ENCODE measurements at places on chromosomes 12 and 14.

GRCh38 chr14:99792551-99793212 lies 531 bp upstream of the EML1 start:
- DNase-seq: no peak

- no peak for DNase-seq
These were observed 18.6 kb downstream of the GPRC5A start for GRCh38 chr12:12909995-12910420.

- no peak for DNase-seq
These were observed 125.2 kb downstream of the SLC25A21 start for GRCh38 chr14:37047226-37047625.

GRCh38 chr12:120402217-120402616 lies 33.3 kb upstream of the MSI1 start:
- no peak for DNase-seq

DNA sequence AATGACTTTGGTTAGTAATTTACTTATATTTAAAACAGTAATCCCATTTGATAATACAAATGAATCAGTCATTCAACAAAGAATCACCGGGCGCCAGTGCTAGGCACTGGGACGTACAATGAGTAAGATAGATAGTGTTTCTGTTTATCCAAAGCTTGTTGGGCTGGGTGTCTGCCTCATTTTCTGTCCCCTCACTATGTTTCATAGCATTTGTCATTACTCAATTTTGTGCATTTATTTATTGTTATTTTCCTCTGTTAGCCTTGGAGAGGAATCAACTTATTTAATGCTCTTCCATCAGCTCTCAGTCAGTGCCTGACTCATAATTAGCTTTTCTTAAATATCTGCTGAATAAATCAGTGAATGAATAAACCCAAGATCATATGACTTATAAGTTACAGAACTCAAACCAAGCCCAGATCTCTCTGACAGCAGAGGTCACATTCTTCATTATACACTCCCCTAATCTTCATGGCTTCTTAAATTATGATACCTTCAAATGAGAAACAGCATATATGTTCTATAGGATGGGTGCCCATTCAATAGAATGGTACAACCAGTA lies 86.2 kb downstream of the TSPAN8 start:
- no peak for DNase-seq

- DNase-seq: no peak
These were observed 1.4 kb downstream of the ASIC1 start for GRCh38 chr12:50058743-50059312.

DNA sequence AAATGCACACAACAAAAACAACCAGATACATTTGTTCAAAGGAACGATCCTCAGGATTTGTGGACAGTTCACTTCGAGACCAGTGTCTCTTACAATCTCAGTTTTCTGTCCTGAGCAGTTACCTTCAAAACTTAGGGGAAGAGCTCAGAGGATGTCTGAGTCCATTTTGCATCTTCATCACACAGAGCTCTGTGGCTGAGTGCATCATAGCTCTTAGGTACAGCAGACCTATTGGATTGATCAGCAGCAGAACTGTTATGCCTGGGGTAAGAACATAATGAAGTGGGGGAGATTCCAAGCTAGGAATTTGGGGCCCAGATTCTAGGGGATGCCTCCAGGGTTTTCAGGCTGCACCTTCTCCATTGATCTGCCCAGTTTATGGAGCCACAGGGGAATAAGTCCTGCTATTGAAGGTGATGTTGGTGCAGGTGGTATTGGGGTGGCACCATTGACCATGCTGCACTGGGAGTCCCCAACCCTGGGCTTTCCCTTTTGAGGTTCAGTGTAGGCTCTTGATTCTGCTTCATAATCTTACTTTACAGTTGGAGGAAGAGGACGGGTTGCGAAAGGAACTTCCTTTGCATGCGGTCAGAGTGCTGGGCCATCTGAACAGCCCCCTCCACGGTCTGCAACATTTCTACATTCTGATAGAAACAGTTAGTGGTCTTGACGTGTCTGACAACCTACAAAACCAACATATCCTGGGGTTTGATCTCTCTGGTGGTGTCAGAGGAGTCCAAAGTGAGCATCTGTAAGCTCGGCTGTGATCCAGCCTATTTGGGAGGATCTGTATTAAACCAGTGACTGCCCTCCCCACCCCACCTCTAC lies 112.8 kb downstream of the CHST11 start:
- no peak for DNase-seq

DNA sequence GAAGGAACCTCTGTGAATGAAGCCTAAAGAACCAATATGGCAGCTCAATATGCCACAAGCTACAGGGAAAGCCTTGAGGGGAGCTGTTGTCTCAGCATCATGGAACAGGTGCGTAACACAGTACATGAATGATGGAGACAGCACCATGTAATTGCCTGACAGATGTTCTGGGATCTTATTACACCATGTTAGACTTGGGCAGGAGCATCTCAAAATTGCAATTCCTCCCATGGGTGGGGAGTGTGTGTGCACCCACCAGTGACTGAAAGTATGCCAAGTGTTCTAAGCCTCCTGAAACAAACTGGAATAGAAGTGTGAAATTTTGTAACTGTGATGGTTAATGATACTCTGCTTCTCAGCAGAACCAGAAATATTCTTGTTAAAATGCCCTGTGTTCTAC lies 151.0 kb upstream of the SRRM4 start:
- DNase-seq: no peak

GRCh38 chr12:62865937-62866336 lies 69.0 kb downstream of the PPM1H start:
- DNase-seq: no peak

DNA sequence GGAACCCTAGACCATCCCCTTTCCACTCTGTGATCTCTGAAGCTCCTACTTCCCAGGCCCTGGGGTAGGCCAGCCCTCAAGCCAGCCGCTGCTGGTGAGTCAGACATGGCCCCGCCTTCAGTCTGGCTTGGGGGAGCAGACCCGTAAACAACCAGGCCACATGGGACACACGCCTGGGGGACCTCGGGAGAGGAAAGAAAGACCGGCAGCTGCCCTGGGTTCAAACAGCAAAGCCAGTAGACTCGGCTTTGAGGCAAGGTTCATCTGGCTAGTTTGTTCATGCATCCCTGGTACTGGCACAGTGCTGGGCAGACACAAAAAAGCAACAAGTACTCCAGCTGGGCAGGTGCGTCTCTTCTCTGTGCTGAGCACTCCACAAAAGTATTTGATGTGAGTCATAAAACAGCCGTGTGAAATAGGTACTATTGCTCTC lies 101.9 kb downstream of the SETD3 start:
- DNase-seq: no peak

- DNase-seq: no peak
These were observed 71.6 kb downstream of the SCAF11 start for GRCh38 chr12:45918818-45919217.

DNA sequence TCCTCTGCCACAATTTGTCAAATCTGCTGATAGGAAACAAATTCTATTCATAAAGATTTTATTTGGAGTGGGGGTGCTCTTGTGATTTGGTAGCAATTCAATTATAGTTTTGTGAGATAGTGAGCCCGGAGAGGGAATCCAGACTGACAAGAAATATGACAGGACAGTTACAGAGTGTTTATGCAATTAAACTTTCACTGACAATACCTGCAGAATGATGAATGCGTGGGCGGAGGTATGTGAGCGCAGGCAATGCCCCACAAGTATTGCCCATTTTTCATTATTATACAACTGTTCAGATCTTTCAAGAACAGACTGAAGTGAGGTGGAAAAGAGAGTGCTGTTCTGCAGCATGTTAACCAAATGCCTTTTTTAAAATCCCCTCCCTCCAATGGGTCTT lies 259.0 kb downstream of the EGLN3 start:
- DNase-seq: no peak

DNA sequence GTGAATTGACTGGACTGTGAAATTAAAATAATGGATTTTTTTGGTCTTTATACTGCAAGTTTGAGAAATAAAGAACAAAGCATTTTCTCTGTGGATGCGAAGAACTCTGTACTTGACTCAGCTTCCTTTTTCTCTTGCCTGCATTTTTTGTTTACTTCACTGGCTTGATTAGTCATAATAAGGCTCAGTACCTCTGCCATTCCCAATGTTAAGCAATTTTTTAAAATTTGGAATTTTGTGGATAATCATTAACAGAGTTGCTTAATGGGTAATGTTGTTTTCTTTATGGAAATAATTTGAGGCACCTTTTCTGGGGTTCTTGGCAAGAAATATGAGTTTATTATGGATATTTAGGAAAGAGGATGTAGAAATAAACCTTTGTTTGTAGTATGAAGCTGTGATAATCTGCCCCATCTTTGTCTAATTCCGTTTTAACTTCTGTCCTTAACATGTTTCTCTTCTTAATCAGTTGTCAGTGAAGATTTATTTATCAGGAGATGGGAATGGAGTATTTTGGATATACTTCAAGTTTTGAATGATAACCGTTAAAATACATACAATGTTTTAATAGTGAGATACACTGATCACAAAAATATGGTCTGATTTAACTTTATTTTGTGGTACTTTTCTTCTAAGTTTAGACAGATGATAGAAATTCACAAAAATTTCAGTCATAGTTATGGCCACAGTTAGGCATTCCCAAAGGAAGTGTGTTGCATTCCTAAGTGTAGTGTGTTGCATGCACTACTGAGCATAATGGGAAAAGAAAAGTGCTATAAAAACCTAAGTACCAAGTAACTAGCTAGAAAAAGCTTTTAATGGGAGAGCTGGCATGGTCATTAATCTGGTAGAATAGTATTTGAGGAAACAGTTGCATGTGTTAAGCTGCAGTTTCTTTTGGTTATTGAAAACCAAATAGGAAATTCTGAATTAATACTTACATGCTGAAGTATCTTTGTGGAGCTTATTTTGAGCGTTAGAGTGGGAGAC lies 27.7 kb downstream of the WNK1 start:
- DNase-seq: no peak

GRCh38 chr12:89470741-89471509 lies 53.7 kb downstream of the GALNT4 start:
- DNase-seq: no peak

- DNase-seq: no peak
These were observed 321.2 kb downstream of the RAD51B start for GRCh38 chr14:68140806-68141205.

DNA sequence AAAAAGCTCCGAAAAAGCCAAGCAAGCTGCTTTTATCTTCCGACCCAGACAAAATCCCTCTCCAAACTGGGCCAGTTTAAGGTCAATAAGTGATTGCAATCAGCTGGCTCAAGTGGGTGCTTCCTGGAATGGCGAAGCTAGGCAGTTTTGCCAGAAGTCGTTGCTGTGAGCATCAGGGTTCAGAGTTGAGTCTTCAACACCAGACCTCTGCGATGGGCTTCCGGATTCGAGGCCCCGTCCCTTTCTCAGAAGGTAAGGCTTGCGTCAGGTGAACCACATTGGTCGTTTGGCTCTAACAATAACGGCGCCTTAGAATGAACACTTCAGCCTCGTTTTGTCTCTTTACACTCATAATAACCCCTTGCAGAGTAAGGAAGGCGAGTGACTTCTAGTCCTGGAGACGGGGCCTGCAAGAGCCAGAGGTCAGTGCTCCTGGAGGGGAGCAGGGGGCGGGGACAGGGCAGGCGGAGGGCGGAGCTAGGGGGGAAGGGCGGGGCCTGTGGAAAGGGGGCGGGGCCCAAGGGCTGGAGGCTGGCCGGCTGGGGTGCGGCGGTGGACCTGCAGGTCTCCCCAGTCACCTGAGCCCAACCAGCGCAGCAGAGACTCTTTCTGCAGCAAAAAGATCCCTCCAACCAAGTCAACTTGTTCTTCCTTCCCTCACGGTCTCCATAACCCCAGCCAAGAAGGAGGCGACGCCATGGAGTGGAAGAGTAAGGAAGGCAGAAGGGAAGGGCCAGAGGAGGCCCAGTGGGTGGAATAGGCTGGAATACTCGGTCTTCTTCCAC lies 34.0 kb upstream of the NFYB start:
- DNase-seq: no peak

- DNase-seq: no peak
These were observed 23.1 kb downstream of the ZDHHC17 start for GRCh38 chr12:76786986-76787385.

- no peak for DNase-seq
These were observed 40.4 kb downstream of the DIP2B start for GRCh38 chr12:50545213-50545612.

- no peak for DNase-seq
These were observed 44.6 kb upstream of the C14orf132 start for GRCh38 chr14:95994593-95994928.

- no peak for DNase-seq
These were observed 18.3 kb downstream of the NOC4L start for GRCh38 chr12:132162508-132163031.

GRCh38 chr12:124869059-124869665 lies 5.5 kb upstream of the SCARB1 start:
- no peak for DNase-seq

Data from activated T-cell treated with anti-CD3 and anti-CD28 coated beads for 48 hours (primary cell).